Activated CD8-positive, alpha-beta memory T cell treated with anti-CD3 and anti-CD28 coated beads, Interleukin-2, amount 50 U/mL, for 48 hours (primary cell): ENCODE measurements at places on chromosomes 7 and 10.
A peak's percentile ranks its signal among the peaks of the same experiment; 100 is the strongest.

DNA sequence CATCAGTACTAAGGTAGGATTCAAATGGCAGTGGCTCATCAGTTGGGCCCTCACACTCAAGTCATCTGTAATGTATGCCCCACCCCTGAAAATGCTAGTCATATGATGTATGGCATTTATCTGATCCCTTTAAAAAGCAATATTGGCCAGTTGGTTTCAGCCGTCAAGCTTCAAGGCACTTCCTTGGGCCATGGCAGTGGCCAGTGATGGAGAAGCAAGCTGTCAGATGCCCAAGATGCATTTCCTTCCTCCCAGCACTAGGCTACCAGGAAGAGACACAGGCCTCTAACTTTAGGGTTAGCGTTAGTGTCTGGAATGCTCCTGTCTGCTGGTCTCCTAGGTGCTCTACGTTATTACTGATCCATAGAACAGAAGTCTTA lies 64.1 kb downstream of the PIK3AP1 start:
- DNase-seq = no peak

GRCh38 chr7:77765906-77766800 lies 32.1 kb downstream of the TMEM60 start:
- DNase-seq = no peak

DNA sequence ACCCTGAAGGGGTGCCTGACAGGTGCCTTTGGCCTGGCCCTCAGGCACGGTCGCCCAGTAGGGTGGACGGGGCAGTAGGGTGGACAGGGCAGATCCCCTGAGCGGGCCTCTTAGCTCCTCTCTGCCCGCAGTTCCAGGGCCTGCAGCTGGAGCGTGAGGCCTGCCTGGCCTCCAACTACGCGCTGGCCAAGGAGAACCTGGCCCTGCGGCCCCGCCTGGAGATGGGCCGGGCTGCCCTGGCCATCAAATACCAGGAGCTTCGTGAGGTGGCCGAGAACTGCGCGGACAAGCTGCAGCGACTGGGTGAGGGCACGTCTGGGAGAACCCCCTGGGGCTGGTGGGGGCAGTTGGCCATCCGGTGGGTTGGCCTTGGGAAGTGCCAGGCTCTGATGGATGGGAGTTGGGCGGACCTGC lies 1.7 kb downstream of the VPS37D start:
- DNase-seq = no peak

DNA sequence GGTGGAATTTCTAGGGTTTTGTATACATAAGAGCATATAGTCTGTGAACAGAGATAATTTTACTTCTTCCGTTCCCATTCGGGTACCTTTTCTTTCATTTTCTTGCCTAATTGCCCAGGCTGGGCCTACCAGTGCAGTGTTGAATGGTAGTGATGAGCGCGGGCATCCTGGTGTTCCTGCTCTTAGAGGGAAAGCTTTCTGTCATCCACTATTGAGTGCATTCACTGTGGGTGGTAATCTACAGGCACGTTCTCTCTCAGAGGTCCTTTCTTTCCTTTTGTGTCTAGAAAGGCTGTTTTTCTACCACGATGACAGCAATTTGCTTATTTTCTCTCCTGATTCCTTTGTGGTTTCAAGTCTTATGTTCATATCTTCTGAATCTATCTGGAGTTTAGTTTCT lies 65.0 kb downstream of the INPP5A start:
- DNase-seq = no peak

DNA sequence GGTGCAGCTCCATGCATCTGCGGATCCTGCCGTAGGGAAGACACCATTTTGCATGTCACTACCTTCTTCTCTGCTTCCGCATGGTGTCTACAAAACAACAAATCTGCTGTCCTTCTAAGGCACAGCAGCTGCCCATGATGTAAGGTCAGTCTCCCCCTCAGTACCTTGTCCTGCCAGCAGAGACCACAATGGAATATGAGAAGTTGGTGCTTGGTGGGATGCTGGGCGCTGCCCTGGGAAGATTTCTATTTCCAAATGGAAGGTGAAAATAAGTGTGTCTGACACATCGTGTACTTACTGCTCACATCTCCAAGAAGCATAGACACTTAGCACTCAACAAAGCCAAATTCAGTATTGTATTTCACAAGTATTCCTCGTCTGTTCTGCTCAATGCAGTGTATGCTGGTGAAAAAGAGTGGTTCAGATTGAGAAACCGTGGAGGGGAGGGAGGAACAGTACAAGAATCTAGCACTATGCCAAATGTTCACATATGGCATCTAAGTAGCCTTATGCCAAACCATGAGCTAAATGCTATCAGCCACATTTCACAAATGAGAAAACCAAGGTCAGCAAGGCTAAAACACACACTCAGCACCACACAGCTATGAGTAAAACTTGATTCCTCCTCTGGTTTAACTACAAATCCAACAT lies 95.0 kb downstream of the GRB10 start:
- no peak for DNase-seq

- DNase-seq = no peak
Measured at GRCh38 chr10:76962851-76963250, 674.8 kb downstream of the KCNMA1 start.

DNA sequence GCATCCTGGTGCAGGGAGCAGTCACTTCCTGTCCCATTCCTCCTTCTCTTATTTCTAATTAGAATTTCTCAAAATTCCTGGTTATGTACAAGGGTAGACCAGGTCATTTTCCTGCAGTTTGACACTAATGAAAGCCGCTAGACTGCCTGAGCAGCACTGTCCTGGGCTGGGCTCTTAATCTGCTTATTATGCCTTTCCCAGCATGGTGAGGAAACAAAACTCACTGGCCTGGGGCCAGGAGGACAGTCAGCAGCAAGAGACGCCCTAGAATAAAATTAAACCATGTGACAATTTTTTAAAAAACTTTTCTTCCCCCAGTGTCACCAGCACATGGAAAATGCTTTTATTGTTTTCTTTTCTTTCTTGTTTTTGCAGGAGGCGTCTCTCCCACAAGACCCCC lies 647.5 kb downstream of the TYW1 start:
- DNase-seq = no peak

GRCh38 chr10:30943451-30943850 lies 88.2 kb downstream of the ZNF438 start:
- no peak for DNase-seq

DNA sequence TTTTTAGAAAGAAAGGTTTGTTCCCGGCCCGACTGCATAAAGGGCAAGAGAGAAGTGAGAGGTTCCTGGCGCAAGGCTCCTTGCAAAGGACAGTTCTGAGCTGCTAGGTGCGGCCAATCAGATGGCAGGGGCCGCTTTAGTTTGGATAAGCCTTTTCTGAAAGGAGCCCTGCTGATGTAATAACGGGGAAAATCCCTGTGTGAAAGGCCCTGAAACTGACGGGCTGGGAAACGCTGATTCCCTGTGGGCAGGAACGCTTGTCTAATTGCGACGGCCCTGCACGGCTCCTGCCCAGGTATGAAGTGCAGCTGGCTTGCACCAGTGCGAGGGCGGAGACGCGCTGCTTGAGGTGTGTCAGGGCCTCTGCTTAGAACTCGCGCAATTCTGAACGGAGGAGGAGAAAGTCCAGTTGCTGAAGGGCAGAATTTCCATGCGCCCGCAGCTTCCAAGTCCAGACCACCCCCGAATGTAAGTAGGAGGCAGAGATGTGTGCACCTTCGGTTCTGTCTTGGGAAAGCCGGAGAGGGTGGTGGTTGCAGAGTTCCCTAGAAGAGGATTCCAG lies 30.5 kb downstream of the TACC2 start:
- no peak for DNase-seq

- DNase-seq = no peak
Measured at GRCh38 chr7:18210377-18210776, 182.7 kb upstream of the PRPS1L1 start.

DNA sequence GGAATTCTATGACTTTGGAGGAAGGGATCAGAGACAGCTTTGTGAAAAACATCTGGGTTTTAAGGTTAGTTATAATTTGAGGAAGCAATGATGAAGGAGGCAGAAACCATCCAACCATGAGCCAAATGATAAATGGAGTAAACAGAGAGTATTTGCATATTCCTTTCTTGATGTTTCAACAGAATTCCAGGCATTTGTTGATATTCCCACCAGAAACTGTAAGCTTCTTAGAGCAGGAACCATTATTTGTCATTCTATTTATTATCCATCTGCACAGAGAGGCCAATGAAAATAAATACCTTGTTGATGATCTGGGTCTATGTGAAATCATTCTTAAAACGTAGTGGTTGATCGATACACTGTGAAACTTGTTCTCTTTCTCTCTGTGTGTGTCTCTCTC lies 715.3 kb downstream of the INHBA start:
- no peak for DNase-seq

GRCh38 chr7:114310345-114311110 lies 104.1 kb upstream of the FOXP2 start:
- DNase-seq = no peak

DNA sequence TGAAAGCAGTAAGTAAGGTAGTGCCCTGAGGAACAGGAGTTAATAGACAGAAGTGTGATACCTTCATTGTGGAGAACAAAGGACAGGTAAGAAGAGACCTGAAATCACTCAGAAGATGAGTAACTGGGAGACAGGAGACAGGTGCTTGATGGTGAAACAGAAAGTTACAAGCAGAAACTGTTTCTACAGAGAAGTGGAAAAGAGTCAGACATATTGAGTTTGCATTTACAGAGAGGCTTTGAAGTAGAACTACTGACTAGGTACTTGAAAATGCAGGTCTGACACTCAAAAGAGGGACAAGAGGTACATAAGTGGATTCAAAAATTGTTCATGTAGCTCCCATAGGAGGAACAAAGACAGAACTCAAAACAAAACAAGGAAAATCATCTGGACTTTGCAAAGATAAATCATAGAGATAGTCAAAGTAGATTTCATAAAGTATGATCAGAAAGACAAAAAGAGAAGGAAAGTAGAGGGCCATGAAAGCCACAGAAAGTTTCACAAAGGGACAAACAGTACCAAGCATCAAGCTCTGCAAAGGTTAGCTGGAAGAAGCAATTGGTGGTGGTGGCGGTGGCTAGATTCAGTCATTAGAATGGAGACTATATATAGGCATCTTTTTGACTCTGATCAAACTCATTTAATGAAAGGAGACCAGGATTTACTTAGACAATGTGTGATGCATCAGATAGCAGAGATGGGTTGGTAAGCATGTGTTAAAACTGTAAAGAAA lies 198.4 kb downstream of the PCLO start:
- no peak for DNase-seq

- DNase-seq = no peak
Measured at GRCh38 chr7:101833799-101834198, 16.4 kb downstream of the CUX1 start.

GRCh38 chr7:116328161-116328560 lies 117.8 kb downstream of the TES start:
- DNase-seq = no peak

- no peak for DNase-seq
Measured at GRCh38 chr7:80783678-80784327, 135.0 kb downstream of the SEMA3C start.

DNA sequence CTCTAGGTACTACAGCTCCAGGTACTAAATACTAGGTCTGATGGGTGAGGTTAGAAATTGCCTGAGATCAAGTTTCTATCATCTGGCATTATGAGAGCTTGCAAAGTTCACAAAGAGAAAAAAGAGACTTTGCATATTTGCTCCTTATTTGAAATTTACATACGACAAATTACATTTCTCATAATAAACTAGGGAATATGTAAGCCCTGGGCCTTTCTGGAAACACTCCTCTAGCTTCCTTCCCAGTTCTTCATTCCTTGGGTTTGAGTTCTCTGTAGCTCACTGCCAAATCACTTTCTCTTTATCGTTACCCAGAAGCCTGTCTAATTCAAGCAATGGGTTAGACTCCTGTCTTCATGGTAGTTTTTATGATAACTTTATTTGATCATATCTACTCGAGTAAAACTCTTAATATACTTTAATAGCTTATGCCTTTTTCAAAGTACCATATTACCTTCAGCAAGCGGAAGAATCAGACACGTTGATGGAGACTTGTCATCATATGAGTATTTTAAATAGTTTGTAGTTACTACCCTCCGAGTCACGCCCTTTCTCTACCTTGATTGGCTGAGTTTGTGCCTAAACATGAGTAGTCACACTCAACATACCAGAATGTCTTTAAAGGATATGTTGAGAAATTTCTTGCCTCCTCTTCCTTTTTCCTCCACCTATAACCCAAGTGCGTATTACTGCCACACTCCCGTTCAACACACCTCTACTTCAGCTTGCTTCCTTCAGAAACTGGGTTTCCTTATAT lies 150.5 kb downstream of the DKK1 start:
- no peak for DNase-seq

DNA sequence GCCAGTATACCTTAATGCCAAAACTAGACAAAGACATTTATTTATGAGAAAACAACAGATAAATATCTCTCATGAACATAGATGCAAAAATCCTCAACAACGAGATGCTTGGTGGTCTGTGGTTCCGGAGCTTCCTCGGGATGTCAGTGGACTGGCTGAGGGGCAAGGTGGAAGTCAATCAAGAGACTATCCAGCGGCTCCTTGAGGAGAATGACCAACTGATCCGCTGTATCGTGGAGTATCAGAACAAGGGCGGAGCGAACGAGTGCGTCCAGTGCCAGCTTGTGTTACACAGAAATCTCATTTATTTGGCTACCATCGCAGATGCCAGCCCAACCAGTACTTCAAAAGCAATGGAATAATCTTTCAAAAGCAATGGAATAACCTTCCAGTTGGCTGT lies 60.0 kb upstream of the PARD3 start:
- DNase-seq = no peak

- no peak for DNase-seq
Measured at GRCh38 chr7:138542183-138542582, 82.1 kb downstream of the TRIM24 start.

DNA sequence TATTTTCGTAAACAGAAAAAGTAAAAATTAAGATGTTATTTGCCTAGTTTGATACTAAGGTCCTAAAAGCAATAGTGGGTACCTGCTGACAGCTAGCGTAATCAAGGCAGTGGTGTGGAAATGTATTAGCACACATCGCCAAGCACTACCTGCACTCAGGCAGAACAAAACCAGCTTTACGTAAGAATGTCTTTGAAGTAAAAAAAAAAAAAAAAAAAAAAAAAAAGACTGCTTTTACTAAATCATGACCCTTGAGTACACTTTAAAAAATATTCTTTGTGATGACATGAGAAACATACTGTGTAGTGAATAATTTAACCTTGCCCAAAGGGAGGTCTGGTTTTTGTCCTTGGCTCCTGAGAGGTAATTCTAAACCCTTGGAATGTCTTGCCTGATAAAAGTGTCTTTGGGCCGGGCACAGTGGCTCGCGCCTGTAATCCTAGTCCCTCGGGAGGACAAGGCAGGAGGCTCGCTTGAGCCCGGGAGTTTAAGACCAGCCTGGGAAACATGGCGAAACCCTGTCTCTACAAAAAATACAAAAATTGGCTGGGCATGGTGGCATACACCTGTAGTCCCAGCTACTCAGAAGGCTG lies 12.7 kb downstream of the XRCC2 start:
- DNase-seq = no peak

GRCh38 chr7:934469-935163 lies 19.9 kb downstream of the ADAP1 start:
- DNase-seq = no peak

- peak; percentile 87 for DNase-seq
Measured at GRCh38 chr7:107150375-107151073, 18.3 kb upstream of the HBP1 start.
